ENCODE measurements at places on chromosomes 12 and 14.
A peak's percentile ranks its signal among the peaks of the same experiment; 100 is the strongest.

DNA sequence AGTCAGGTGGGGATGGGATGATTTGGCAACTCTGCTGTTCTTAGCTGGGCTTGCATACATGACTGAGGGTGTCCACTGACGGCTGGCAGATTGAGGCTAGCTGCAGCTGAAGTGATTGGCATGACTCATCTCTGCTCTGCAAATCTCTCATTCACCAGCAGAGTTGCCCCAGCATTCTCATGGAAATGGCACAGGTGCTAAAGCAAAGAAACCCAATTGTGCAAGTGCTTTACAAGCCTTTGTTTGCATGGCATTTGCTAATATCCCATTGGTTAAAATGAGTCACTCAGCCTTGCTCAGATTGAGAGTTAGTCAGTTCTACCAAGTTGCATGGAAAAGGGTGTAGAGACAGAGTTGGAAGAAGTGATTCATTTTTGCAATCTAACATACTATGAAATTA is 389.7 kb upstream of the FAR2 start:
- peak; percentile 15 for DNase-seq

DNA sequence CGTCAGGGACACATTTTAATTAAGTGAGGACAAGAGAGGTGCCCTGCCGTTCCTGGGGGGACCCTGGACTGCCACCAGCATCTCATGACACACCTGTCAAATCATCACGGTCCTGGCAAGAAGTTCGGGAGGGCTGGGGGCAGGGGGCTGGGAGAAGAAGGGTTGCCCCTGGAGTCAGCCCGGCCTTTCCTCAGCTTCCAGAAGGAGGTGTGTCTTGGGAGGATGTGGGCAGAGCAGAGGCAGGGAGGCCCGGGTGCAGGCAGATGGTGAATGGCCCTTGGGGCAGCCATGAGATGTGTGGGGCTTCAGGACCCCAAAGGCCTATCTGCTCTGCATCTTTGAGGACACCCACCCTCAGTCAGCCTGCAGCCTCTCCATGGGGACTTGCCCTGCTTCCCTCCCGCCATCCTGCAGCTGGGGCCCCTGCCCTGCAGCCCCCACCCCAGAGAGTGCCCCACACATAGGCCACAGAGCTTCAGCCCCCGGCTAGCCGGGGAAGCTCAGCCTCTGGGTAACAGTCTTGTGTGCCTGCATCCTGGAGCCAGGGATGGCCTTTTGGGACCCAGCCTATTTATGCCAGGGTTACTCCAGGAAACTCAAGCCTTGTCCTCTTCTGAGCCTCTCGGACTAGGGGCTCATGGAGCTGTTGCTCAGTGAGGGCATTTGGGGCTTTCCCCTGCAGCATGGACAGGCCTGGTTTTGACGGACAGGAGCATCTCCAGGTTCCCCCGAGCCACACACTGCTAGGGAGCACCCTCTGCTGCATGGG is 178.5 kb downstream of the KIF26A start:
- DNase-seq, result no peak

- no peak for DNase-seq
Measured at GRCh38 chr12:44431647-44432343, 444.3 kb downstream of the NELL2 start.

DNA sequence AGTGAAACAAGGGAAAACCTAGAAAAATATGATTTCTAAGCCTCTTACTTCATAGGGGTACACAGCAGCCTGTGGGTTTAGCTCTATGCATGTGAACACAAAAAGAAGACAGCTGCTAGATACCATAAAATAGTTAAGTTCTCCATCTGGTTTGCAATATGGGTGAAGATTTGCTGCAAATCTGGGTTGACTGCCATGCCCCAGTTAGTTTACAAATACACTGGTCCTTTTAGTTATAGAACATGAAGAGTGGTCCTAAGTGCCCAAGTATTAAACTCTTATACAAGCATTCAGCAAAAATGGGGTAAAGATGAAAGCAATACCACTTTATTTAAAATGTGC is 176.1 kb downstream of the AEBP2 start:
- DNase-seq, result no peak

GRCh38 chr12:49537752-49538509 is 899 bp upstream of the KCNH3 start:
- no peak for DNase-seq

DNA sequence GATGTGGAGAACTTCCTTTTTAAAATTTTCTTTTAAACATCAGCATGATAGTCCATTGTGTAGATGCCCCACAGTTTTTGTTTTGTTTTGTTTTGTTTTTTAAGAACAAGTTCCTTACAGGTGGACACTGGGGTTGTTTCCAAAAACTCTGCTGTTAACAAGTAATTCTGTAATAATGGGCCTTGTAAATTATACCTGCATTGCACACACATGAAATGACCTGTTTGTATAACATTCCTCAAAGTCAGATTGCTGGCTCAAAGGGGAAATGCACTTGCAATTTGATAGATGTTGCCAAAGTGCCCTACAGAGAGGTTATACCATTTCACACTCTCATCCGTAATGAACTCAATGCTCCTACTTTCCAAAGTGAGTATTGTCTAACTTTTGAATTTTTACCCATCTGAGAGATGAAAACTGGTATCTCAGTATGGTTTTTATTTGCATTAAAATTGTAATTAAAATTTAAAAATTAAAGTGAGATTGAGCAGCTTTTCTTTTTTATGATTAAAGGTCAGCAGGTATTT is 89.2 kb downstream of the SPPL3 start:
- DNase-seq, result no peak

GRCh38 chr14:71474301-71475265 is 457.6 kb upstream of the RGS6 start:
- DNase-seq, result no peak

- DNase-seq, result no peak
Measured at GRCh38 chr12:131402781-131403396, 308.0 kb upstream of the SFSWAP start.

- DNase-seq, result no peak
Measured at GRCh38 chr14:50040895-50041465, 75.4 kb downstream of the VCPKMT start.

DNA sequence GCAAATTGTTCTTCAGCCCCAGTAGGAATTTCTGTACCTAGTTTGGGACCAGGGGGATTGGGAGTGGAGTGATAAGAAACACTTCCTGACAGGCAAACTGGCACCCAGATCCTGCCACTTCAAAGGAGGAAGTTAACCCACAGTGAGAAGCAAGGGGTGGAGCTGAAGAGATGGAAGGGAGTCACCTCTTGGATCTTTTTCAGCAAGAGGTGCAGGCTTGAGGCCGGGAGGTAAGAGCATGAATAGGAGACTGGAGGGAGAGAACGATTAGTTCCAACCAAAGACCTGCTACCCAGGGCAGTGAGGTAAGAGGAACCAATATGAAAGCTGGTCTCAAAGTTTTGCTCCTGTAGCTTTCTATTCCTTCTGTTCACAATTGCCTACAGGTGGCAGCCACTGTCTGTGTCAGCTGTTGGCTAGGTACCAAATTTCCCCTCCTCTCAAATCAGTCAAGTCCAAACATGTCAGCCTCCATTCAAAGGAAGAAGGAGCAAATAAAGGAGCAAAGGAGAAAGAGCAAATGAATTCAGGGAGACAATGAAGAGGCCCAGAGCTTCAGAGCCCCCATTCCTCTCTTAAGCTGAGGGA is 14.9 kb upstream of the TAC3 start:
- DNase-seq, result no peak

DNA sequence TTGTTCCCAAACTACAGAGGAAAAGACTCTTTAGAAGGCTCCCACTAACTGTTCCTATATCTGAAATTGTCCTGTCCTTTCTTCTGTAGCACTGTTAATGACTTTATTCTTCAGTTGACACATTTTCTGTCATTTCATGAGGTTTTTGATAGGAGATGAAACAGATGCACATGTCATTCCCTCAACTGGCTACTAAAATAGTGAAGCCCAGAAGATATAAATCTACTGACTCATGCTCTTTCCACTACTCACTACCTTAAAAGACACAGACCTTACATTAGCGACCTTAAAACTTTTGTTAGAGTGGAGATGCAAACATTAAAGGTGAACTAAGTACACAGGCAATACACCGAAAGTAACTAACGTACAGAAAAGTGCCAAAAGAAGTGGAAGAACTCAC is 59.5 kb upstream of the ANKS1B start:
- DNase-seq, result no peak

- DNase-seq, result no peak
Measured at GRCh38 chr12:93192878-93193277, 184.8 kb upstream of the NUDT4 start.

All from astrocyte of the spinal cord (primary cell).